ENCODE measurements at places on chromosomes 5 and 9.

GRCh38 chr5:159189310-159189709 is 20.0 kb downstream of the RNF145 start:
- no peak for DNase-seq

- DNase-seq, result no peak
Observed at GRCh38 chr5:159377653-159378052, 47.4 kb upstream of the IL12B start.

DNA sequence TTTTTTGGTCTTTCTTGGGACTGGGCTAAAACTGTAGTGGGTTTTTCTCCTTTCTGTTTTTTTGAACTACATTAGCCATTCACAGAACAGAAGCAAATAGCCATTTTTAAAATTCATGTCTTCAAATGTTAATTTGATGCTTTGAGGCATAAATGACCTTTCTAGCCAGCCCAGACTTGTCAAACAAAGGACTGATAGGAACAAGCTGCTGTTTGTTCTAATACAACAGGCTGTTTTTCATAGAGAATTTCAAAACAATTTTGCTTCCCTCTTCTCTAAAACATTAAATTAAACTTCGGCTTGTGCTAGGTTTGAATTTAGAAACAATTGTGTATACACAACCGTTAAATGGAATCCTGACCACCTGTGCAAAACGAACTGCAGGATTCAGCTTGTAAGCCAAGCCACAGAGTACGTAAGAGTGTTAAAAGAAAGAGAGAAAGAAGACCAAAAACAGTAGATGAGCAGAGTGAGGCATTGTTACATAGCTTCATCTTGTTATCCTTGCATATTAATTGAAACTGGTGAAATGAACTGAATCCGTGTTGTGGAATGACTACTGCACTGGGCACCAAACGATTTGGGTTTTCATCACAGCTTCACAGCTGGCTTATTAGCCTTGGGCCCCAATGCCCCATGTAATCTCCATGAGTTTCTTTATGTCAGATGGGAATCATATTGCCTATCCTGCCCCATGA is 100.0 kb downstream of the ZSWIM6 start:
- DNase-seq, result no peak

- DNase-seq, result no peak
Observed at GRCh38 chr9:130120299-130120587, 52.0 kb upstream of the NCS1 start.

- DNase-seq, result no peak
Observed at GRCh38 chr5:123265551-123265950, 157.7 kb downstream of the CEP120 start.

- no peak for DNase-seq
Observed at GRCh38 chr5:78717674-78718584, 69.4 kb upstream of the LHFPL2 start.

GRCh38 chr5:55108661-55109060 is 6.2 kb downstream of the GZMA start:
- no peak for DNase-seq

DNA sequence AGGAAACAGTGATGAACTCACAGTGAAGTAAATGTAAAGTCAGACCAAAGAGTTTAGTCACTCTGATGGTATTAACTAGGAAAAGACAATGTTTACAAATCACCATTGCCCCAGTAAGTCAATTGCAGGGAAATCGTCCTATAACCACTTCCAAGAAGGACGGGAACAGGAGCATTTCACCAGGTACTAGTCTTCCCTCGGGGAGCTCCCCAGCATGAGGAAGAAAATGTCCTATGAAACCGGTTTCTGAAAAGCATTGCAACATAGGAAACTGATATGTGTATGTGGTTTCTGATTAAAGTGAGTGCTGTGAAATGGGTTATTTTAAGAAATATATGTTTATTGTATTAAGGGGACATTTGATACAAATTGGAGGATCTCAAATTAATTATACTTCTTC is 626.7 kb upstream of the ADAMTS16 start:
- no peak for DNase-seq

DNA sequence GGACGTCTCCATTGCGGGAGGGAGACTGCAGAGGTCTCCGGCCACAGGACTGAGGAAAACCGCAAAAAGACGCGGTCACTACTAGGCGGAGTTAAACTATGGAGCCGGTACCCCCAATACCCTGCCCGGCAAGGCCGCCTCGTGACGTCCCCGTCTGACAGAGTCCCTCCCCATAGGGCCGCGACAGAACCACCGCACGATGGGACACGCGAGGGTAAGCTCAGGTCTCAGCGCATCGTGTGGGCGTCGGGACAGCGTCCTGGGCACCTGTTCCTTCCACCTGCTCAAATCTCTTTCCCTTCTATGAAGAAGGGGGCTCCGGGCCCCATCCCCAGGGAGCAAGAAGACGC is 35.2 kb upstream of the GLDC start:
- no peak for DNase-seq

DNA sequence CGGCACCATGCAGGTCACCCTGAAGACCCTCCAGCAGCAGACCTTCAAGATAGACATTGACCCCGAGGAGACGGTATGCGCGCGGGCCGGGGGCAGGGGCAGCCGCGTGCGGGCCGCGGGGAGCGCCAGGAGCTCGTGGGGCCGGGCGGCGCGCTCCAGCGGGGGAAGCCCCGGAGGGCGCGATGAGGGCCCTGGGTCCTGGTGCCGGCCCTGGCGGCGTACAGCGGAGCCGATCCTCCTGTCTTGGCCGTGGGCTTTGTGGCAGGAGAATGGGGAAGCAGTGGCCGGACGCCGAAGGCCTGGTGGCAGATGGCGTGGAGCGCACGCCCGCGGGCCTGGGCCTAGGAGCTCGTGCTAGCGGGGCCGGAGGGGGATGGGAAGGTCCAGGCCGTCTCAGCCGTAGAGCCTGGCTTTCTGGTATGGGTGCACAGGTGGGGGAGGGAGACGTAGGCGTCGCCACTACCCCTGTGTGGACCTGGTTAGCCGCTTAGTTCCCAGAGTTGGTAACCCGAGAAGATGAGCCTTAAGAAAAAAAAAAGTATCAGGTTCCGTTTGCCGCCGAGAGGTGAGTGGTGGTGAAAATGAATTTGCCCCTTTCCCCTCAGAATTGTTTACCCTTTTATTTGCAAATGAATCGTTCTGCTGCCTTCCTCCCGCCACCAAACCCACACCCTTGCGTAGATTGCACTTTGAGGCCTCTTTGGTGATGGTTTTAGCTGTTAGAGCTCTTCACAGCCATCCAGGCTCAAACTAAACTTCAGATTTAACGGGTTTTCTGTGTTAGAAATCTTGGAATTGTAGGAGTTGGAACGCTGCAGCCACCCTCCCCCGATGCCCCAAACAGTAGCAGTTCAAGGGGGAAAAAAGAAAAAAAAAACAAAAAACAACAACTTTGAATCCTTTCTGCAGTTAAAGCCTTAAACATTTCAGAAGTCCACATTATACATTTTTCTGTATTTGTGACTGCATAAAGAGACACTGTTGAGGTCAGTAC is 841 bp downstream of the RAD23B start:
- DNase-seq, result peak; percentile 79

DNA sequence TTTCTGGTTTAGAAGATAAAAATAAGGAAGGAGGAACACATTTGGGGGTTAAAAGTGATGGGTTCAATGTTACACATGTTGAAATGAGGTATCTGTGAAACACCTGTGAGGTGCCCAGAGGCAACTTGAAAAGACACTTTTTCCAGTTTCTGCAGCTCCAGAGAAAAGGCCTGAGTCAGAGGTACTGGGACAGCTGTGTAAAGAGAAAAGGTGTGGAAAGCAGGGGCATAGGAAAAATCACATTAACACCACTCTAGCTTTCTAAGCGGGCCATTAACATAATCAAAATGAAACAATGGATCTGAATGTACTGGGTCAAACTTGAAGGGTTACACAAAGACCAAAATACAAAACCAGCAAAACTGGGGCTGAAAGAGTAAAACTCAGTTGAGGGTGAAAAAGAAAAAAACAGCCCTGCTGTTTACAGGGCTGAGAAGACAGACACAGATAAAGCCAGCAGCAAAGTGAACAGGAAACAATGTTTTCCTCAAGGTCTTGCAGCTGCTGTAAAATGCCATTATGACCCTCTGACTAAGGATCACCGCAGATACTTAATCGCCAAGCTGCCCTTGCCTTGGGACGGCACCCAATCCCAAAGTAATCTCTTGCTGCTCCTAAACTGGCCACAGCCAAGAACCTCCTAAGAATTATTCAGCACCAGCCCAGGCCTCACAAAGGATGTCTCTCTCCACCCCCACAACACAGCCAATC is 104.7 kb downstream of the DROSHA start:
- DNase-seq, result no peak

GRCh38 chr9:68416936-68417564 is 60.6 kb downstream of the PGM5 start:
- DNase-seq, result no peak

DNA sequence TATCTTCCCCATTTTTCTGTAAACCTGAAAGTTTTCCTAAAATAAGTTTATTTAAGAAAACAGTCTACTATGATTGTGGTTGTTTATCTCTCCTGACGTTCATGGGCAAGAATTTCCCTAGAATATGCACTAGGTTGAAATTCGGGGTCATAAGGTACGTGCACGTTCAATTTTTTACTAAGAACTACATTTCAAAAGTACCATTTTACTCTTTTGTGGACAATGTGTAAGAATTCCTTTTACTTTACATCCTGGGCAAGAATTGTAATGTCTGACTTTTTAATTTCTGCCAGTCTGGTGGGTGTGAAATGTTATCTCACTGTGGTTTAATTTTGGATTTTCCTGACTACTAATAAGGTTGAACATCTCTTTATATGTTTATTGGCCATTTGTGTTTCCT is 12.4 kb downstream of the IL5 start:
- DNase-seq, result no peak

All from right forelimb (tissue), 1 donor.